IPS DF 6.9 (cell line): ENCODE measurements at places on chromosomes 2 and 18.

- DNase-seq: no peak
Observed at GRCh38 chr2:74854401-74854800, 20.5 kb downstream of the HK2 start.

- DNase-seq: no peak
Observed at GRCh38 chr2:186515376-186515775, 29.3 kb downstream of the ZC3H15 start.

- DNase-seq: no peak
Observed at GRCh38 chr18:36501100-36501499, 203.6 kb downstream of the FHOD3 start.

- DNase-seq: no peak
Observed at GRCh38 chr2:20479835-20480234, 33.0 kb downstream of the RHOB start.

DNA sequence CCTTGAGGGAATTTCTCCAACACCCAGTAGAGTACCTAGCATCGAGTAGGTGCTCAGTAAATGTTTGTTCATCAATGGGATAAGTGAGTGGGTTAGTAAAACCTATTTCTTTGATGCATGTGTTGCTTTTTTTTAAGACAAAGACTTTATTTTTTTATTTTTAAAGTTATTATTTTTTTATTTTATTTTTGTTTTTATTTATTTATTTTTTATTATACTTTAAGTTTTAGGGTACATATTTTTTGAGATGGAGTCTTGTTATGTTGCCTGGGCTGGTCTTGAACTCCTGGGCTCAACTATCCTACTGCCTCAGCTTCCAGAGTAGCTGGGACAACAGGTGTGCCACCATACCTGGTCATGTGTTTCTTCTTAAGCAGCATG lies 20.8 kb downstream of the PLEK start:
- DNase-seq: no peak

DNA sequence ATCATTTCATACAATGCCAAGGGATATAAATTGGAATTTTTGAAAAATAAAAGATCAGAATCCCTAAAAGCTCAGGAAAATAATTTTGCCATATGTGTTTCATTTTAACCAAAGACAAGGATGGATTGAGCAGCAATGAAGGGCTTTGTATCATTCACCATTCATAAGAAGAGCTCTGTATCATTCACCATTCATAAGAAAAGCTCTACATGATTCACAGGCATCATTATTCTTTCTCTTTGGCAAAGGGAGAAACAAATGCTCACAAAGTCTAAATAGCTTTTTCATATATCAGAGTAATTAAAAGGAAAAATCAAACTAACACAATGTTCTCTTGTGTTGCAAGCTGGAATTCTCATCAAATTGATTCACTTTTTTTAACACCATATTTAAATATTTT lies 169.1 kb upstream of the MC4R start:
- no peak for DNase-seq

DNA sequence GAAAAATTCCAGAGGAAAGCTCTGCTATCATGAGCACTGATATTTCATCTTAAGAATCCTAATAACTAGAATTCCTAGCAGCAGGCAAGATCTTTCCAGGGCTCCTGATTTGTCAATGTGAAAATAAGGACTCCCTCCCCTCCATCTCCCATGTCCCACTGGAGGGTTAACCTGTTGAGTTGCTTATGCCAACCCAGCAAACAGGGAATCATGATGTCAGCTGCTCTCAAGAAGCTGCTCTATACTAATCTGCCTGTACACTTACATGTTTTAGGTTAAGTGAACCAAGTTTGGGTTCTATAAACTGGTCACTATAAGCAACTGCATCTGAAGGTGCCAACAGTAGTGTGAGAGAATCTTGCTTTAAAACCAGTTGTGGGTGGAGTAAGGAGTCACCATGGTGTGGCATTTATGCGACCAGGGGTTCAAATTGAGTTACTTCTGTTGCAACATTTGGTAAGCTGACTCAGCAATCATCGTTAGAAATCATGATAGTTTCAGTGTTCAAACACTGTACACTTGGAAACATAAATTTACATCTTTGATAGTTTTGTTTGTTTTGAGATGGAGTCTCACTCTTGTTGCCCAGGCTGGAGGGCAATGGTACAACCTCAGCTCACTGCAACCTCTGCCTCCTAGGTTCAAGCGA lies 53.4 kb downstream of the STK25 start:
- DNase-seq: no peak

- no peak for DNase-seq
Observed at GRCh38 chr2:238969857-238970256, 122.0 kb downstream of the TWIST2 start.

- DNase-seq: no peak
Observed at GRCh38 chr2:215529271-215529670, 93.4 kb upstream of the FN1 start.

GRCh38 chr2:168320267-168320666 lies 72.9 kb upstream of the STK39 start:
- no peak for DNase-seq

DNA sequence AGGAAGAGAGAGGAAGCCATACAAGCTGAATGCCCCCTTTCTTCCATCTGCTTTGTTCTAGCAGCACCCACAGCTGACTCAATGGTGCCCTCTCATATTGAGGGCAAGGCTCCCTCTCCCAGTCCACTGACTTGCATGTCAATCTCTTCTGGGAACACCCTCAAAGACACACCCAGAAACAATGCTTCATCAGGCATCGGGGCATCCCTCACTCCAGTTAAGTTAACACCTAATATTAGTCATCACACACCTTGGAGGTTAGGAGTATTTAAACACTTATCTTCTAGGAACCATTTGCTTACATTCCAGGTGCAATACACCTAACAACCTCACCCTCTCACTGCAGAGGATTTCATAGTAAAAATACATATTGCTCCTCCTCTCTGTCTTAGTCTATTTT lies 993.5 kb upstream of the DDX18 start:
- no peak for DNase-seq

DNA sequence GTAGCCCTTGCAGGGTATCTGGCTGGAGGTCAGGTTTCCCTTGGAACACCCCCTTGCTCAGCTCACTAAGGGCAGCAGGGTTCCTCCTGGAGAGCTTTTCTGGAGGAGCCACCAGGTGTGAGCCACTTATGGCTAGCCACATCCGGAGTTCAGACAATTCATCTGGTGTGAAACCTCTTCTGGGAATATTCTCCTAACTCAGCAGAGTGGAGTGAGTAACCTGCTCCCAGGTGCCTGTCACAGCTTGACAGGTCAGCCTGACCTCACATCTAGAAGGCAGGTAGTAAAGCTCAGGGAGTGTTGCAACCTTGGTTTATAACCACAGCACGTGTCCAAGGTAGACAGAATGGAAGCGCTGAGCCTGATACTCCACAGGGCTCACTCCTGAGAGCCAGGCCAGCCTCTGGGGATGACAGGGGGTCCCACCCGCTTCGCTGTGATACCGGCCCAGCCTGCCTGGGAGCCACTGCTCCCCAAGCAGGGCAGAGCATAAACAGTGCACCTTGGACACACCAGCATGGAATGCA lies 62.6 kb upstream of the TGFA start:
- no peak for DNase-seq

DNA sequence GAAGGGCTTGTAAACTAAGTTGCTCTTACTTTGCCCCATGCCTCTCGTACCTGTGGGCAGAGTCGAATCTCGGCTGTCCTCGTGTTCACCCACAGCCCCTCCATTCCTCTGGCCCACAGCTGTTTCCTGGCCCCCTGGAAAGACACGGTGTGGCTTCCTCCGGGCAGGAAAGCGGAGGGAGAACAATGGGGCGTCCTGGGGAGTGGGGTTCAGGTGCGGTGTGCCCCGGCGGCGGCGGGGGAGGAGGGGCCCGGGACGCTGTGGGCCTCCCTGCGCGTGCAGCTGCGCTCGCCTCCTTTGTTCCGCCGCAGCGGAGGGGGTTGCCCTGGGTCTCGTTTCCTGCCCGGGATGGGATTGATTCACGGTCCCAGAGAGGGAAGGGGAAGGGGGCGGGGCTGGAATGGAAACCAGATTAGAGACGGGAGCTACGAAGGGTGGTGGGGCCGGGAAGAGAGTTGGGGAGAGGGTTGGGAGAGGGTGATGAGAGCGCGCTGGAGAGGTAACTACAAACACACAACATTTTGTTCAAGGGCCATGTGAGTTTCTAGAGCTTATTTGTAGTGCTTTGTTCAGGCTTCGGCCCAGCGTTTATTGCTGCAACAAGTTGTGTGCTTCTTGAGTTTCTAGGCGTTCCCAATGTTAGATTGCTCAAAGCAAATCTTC lies 796 bp downstream of the MYO1B start:
- peak; percentile 66 for DNase-seq

- DNase-seq: no peak
Observed at GRCh38 chr2:205564346-205565141, 117.8 kb upstream of the NRP2 start.

- no peak for DNase-seq
Observed at GRCh38 chr2:1628893-1629292, 115.4 kb downstream of the PXDN start.

- DNase-seq: no peak
Observed at GRCh38 chr2:54285451-54285850, 29.4 kb upstream of the TSPYL6 start.

DNA sequence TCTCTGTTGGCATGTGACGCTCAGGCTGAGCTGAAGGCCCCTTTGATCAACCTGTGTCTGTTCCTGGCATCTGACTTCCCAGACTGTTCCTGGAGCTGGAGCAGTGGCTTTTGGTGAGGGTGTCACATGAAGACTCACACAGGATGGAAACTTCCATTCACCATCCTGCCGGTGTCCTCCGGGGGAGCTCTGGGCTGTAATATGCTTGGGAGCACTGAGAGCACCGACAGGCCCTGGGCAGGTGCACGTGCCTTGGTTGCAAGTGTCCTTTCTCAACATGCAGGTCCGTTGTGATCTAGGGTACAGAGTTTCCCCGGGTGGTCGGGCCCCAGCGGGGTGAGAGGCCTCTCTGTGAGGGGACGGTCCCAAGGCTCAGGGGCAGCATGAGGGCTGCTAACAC lies 24.8 kb upstream of the GBX2 start:
- no peak for DNase-seq

GRCh38 chr18:3313685-3314084 lies 51.8 kb downstream of the MYL12B start:
- DNase-seq: no peak

DNA sequence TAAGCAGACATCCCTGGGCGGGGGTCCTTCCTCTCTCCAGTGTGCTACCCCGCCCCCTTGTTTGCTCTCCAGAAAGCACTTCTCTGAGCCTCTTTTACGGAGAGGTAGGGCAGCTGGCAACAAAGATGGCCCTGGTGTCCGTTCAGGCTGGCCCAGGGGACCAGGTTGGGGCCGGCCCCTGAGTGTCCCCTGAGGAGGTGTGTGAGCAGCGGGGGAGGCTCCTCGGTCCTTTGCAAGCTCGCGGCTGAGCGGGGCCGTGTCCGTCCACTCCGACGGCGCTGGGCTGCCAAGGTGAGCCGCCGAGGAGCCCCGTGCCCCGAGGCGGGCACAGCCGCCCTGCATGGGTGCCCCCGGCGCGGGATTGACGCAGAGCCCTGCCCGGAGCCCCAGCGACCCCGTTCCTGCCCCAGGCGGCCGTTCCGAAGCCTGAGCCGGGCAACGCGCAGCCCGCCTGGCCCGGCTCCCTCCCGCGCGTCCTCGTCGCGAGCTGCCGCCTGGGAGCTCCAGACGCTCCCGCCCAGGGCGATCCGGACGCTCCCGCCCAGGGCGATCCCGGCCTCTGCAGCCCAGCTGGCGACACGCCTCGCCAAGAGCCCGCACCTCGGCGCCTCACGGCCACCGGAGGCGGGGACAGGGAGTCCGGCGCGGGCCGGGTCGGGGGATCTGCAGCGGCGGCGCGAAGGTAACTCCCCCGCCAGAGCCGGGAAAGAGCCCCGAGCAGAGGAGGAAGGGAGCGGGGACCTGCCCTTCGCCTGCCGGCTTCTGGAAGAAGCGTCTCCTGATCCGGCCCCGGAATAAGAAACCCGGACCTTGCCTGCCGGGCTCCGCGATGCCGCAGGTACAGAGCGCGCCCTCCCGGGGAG lies at the start of gene PROKR1:
Gene PROKR1, plus strand, starts transcription at position 569 of the 863 bp plus-strand sequence. CDS start 2,243 bp downstream, outside the sequence.
- peak; percentile 16 for DNase-seq

GRCh38 chr2:24456599-24457556 lies 34.2 kb upstream of the NCOA1 start:
- no peak for DNase-seq

- no peak for DNase-seq
Observed at GRCh38 chr2:238587776-238588660, 161.3 kb downstream of the ASB1 start.

GRCh38 chr18:76528477-76529432 lies 33.7 kb upstream of the ZNF516 start:
- no peak for DNase-seq
